Stimulated activated CD8-positive, alpha-beta memory T cell treated with anti-CD3 and anti-CD28 coated beads, Interleukin-15, amount 100 ng/mL, for 48 hours (primary cell): ENCODE measurements at places on chromosomes 7 and 10.

- DNase-seq, result no peak
Observed at GRCh38 chr7:90007831-90008230, 146.4 kb upstream of the STEAP1 start.

- DNase-seq, result no peak
Observed at GRCh38 chr10:128286762-128287500, 160.7 kb upstream of the MKI67 start.

- no peak for DNase-seq
Observed at GRCh38 chr10:106992055-106992454, 172.5 kb downstream of the SORCS1 start.

- no peak for DNase-seq
Observed at GRCh38 chr10:86752311-86752710, 4.1 kb upstream of the BMPR1A start.

DNA sequence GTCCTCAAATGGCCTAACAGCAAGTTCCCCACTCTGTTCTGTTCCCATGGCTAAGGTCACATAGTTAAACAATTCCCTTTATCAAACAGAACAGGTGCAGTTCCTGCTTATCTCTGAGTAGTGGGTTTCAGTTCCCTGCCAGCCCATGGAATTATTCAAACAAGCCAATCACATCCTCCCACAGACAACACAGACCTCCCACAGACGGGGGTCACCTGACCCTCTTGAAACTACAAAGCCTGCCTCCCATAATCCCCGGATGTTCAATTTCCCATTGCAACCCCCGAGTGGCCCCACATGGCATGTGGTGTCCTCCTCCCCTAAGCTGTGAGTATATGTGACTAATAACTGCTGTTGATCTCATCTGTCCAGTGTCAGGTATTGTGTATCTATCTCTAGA is 64.1 kb downstream of the TMEM168 start:
- no peak for DNase-seq

DNA sequence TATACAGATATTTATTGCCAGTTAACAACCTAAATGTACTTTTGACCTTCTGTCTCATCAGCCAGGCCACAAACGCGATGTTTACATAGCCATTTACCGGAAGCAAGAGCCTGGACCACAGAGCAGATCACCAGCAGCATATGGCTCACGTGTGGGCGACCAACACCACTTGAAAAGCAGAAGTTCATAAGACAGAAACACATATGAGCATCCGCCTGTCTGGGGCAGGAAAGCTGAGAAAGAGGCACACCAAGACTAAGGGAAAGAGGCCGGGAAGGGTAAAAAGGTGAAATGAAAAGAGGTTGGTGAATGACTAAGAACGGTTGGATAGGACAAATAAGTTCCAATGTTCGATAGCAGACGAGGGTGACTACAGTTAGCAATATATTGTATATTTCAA is 1.3 kb downstream of the ABCB1 start:
- DNase-seq, result peak; percentile 43

- DNase-seq, result no peak
Observed at GRCh38 chr7:24659505-24659904, 86.3 kb downstream of the PALS2 start.

- DNase-seq, result no peak
Observed at GRCh38 chr10:11602358-11602757, 9.1 kb downstream of the USP6NL start.

DNA sequence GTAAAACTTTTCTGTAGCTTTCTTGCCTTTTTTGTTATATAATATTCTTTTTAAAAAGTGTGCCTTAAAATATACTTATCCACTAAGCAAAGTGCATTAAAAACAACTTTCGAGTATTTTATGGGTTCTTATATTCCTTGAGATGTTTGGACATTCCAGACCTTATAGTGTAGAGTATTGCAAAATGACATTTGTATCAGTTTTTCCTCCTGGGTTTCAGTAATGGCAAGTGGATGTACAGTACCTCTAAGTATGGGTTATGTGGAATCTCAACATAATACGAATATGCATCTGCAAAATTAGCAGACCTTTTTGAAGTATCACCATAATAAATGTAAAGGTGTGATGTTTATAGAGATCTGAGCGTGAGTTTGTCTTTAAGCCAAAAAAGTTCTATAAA is 2.7 kb downstream of the CDK13 start:
- DNase-seq, result no peak

DNA sequence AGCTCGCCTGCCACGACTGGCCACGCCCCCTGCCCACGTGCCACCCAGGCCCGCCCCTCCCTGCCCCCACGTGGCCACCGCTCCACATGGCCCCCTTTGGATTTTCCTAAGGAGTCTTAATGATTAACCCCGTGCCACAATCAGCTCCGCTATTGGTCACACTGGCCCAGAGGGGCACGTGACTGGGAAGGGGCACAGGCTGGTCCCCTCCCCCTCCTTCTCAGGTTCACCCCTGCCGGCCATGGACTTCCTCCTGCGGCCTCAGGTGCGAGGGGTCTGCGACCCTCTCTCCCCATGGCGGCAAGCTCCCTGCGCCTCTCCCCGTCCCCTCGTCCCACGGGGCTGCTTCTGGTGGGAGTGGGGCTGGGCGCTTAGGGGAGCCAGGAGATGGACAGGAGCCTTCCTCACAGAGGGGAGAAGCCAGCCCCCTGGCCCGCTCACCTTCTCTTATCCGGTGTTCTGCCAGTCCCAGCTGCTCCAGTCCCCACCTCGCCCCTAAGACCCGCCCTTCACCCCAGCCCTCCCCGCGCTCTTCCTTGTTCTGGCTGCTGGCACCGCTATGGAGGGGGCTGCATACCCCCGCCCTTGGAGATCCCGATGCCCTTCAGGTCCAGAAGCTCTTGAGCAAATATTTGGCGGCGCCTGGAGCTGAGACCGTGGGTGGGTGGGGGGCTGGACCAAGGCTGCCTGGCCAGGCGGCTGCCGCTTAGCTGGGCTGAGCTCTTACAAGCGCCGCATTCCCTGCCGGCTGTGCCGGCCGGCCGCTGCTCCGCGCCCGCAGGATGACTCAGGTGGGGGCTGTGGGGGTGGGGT is 3.2 kb downstream of the SLC4A2 start:
- DNase-seq, result no peak

GRCh38 chr7:81036871-81037270 is 118.0 kb upstream of the SEMA3C start:
- no peak for DNase-seq

DNA sequence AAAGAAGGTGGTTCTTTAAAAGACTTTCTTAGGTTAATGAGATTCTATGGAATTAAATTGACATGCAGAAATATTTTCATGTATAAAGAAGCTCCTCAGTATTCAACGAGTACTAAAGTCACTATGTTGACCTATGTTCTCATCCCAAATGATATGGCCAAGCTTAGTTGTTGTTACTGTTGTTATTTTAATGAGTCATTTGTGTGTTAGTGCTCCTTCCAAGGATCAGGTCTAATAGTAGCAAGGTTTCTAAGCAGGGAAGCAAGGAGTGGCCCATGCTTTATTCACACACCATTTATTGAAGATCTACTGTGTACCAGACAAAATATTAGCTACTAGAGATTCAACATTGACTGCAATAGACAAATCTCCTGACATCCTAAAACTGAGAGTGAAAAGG is 41.9 kb downstream of the LRRN3 start:
- DNase-seq, result no peak

- no peak for DNase-seq
Observed at GRCh38 chr10:32111585-32111984, 55.4 kb upstream of the KIF5B start.

GRCh38 chr10:76624470-76624869 is 1013.1 kb downstream of the KCNMA1 start:
- no peak for DNase-seq

GRCh38 chr10:99975942-99976809 is 33.6 kb downstream of the DNMBP start:
- no peak for DNase-seq

DNA sequence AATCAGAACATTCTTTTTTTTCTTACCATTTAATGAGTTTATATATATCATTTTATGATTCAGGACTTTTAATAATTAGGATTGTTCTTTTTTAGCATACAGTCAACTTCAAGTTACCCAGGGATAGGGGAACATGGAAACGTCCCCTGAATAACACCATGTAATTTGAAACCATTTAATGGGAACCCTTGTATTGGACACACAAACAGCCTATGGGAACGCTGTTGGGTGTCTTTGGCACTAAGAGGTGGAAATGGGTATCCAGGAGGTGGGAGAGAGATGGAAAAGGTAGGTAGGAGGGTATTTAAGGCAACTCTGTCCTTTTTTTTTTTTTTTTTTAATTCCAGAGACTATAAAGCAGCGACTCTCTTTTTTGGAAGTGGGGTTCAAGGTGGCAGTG is 2.6 kb downstream of the LUC7L2 start:
- no peak for DNase-seq

GRCh38 chr10:1123972-1124371 is 67.8 kb downstream of the WDR37 start:
- DNase-seq, result no peak

DNA sequence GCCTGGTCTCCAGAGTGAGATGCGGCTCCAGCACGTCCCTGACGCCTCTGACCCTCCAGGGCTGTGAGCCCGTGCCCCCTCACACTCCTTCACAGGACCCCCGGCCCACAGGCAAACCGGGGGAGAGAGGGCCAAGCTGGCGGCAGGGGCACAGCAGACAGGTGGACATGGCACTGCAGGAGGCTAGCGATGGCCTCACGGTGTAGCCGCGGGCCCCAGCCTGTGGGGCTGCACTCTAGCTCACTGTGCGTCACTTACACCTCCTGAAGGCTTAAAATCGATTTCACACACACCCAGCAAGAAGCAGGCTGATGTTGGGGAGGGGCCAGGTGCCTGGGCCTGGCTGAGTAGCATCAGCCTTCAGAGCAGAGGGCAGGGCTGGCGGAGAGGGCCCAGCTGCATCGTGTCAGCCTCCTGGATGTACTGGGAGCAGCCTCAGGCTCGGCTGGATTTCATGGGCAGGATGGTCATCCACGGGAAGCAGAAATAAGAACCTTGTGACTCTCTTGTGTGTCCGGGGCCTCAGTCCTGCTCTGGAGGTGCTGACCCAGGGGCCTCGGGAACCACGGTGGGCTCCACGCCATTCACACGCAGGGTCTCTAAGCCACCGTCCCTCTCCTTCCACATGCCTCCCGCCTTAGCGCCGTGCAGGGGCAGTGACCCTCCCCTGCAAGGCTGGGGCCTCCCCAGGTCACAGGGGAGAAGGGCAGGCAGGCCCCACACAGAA is 19.4 kb upstream of the KNDC1 start:
- no peak for DNase-seq

GRCh38 chr10:62037890-62038608 is 136.6 kb downstream of the ARID5B start:
- no peak for DNase-seq

DNA sequence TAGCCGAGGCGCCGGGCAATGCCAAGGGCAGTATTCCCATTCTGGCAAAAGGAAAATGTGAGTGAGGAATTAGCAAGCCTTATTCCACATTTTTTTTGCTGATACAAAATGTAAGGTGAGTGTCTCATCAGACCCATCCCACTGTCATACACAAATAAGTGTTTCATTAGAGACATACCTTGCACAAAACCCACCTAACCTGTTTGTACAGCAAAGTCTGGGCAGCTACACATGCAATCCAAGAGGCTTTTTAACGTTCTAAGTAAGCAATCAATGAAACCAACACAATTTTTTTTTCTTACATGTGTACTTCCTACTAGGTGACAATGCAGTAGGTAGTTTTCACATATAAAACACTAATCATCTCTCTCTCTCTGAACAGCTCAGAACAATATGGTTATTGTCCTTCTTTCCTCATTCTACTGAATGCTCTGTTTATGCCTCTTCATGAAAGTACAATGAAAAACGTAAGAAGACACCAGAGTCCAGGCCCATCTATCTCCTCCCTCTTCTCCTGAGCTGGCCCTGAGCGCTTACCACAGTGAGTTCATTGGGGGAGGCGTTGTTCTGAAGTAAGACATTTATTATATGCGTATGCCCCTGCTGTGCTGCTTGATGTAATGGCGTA is 217.2 kb downstream of the ANK3 start:
- no peak for DNase-seq

GRCh38 chr7:13115157-13115772 is 427.8 kb downstream of the ARL4A start:
- DNase-seq, result no peak

DNA sequence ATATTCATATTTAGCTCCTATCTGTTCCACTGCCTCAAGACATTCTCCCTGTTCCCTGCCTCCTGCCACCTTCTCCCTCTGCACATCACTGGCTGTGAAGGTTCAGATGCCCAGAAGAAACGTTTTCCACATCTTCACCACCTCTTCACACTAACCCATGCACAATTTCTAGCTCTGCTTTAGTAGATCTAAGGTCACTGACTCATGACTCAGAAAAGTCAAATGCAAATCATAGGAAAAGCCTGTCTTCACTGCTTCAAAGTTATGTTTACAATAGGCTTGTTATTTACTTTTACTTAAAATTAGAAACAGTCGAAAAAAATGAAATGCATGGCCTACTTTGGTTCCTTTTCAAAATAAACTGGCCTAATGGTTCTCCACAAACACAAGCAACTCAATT is 2.5 kb downstream of the SCRN1 start:
- DNase-seq, result no peak

- no peak for DNase-seq
Observed at GRCh38 chr10:96718304-96718990, 1.9 kb downstream of the PIK3AP1 start.

GRCh38 chr7:103542470-103542869 is 96.5 kb upstream of the SLC26A5 start:
- DNase-seq, result no peak

DNA sequence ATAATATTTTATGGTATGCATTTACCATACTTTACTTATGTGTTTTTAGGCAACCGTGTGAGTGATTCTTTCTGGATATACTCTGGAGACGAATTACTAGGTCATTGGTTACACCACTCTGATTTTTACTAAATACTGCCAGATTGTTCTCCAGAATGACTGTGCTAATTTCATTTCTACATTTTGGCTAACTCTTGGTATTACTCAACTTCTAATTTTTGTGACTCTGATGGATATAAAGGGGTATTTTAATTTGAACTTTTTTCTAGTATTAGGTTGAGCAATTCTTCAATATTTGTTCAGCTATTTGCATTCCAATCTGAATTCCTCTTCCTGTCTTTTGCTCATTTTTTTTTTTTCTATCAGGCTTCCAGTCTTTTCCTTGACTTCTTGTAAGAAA is 223.6 kb downstream of the MDFIC start:
- DNase-seq, result no peak

DNA sequence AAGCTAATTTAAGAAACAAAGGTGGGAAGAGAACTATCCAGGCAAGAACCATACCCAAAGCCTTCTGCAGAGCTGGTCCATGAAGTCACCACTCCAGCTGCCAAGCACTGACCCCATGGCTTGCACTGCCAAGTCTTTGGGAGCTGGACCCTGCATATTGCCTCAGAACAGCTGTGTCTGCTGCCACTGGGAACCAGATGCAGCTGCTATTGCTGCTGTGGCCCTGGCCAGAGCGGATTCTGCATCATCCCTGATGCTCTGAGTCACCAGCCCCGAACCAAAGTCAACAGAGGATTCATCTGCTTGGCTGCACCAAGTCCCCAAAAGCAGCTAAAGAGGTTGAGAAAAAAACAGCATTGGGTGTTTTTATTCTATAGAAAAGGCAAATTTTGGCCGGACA is 39.2 kb upstream of the GSAP start:
- DNase-seq, result no peak
